Body of pancreas (tissue), 4 donors: ENCODE measurements at places on chromosomes 7 and 10.

DNA sequence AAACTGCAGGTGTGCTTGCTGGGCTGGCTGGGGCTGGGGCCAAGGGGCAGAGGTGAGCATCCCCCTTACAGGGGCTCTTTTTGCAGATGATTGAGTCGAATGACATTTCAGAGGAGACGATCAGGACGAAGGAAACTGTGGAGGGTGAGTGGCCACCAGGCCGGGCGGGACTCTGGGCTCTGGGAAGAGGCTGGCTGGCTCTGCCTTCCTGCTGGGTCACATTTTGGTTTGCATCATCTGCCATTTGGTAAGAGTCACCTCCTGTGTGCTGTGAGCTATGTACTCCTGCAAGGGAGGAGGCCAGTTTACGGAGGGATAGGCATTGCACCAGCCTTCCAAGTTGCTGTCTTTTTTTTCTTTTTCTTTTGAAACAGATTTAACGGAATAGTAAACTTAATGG, 73.0 kb upstream of the GTF2IRD1 start:
- DNase-seq = no peak

GRCh38 chr7:3710122-3710521, 409.1 kb downstream of the SDK1 start:
- no peak for DNase-seq

DNA sequence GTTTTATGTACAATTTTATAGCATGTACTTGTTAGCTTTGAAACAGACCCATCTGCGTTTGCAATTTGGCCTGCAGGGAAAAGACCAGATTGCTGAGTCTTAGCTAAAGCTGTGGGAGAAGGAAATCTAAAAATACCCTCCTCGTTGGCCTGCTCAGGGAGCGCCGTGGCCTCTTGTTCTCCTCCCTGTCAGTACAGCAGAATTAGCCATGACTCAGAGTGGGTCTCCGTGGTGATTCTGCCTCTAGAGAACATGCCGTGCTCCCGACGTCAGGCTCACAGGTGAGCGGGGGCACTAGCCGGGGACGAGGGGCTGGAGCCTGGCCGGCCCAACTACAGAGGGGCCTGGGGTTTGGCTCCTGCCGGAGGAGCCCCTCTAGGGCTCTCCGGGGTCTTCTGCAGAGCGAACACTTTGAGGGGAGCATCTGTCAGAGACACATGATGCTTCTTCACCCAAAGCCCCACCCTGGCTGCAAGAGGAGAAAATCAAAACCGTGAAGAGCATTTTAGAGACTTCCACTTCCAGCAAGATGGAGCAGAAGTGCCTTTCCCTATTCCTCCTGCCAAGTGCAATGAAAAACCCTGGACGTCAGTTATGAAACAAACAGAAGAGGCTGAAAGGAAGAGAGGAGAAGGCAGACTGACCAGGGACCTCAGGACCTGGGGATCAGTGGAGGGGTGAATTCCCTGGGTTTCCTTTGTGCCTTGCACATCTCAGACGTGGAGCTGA, 98.9 kb downstream of the LHPP start:
- peak; percentile 45 for DNase-seq

DNA sequence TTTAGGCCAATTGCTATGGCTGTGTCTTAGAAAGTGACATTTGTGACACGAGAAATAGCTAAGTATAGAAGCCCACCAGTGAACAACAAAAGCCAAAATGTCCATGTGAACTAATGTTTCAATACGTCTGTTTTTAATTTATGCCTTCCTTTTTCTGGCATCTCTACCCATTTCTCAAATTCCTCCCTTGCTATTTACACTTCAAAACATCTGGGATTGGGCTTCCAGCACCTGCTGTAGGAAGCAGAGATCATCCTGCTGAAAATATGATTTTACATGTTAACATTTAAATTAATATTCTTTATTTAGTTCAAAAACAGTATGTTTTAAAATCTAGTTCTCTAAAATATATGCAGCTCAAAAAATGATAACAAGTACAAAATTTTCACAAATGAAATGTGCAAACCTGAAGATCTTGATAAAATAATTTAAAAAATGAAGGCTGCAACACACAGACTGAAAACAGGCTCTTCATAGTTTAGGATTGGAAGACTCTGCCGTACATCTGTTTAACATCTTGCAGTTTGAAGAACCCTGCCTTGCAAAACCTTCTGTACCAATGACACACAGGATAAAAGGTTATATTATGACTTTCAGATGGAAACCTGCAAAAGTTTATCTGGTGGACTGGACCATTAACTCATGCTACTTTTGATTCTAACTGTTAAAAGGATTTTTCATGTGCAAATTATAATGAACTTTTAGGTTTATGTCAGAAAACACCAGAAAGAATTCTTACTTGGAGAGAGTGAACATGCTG, 408.4 kb downstream of the SUGCT start:
- DNase-seq = no peak

GRCh38 chr10:128438417-128439063, 312.3 kb upstream of the MKI67 start:
- no peak for DNase-seq

- no peak for DNase-seq
These were observed 225.5 kb upstream of the TCF7L2 start for GRCh38 chr10:112724404-112724991.

DNA sequence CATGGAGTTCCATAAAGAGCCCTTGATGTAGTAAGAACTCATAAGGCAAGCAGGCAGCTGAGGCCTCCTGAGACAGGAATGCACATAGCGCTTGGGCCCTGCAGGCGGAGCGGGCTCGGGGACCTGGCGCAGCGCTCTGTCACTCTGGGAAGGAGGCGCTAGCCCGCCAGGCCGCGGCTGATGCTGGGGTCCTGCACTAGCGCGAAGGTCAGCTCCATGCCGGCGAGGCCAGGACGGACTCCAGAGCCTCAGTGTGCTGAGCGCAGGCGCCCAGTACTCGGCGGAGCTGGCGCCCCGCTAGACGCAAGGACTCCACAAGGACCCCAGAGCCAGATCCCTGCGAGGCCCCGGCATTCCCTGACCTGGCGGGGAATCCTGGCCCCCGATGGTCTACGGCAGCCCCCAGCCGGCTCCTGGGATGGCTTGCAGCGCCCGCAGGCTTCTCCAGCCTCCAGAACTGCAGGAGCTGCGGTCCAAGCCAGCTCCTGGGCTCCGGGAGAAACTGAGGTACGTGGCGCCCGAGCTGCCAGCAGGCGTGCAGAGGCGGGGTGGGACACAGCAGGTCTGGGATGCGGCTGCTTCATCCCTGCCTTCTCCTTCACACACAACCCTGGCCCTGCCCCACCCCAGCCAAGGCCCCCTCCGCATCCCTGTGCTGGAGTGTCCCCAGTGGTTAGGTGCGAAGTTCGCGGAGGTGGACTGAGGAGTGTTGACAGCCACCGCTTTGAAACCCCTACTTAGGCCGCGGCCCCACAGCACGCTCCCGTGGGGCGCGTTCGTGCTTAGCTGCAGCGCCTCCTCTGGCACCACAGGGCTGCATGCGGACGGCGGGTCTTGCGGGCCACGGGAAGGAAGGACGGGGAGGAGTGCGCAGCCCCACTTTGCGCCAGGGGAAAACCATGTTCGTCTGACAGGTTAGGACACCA, 761.5 kb upstream of the POM121L12 start:
- DNase-seq = no peak

DNA sequence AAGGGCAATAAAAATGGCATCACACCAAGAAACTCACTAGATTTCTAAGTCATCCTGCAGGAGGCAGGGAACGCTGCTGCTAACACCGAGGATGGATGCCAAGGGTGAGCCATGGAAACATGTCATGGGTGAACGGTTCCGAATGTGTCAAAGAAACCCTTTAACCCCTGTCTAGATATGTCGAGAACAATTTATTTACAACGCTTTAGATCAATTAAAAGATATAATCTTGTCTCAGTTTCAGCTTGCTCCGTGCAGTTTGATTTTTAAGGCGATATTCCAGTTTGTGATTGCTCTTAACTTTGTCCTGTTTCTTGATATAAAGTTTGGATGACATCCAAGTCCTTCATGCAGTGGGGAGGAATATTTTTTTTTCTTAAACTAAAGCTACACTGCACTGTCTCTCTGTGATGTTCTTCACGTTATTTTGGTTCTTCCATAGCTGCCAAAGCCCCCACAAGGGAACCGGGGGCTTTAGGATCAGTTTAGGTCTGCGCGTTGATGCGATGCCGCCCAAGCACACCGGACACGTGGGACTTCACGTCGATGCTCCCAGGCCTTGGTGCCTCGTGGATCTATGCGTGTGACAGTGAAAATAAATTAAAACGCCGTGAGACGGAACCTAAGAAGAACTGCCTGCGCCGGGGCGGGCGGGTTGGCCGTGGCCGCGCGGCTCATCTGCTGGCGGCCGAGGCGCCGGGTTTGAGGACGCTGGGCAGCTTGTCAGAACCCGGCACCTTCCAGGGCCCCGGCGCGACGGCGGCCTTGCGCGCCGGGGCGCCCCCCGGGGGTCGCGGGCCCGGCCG, 220.3 kb downstream of the PHTF2 start:
- DNase-seq = peak; percentile 19

DNA sequence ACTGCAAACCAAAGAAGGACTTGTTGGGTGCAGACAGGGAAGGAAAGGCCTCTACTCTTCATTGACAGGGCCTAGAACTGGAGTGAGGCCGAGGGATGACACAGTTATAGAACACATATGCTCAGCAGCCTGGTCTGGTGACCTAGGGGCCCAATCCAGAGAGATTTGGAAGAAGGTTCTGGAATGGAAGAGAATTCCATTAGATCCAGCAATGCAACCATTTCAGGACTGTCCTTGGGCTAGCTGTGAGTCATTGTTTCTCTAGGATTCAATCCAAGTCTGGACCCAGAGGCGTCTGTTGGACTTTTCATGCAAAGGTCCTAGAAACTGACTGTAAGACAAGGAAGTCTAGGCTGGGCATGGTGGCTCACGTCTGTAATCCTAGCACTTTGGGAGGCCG, 59.2 kb downstream of the WIPF3 start:
- peak; percentile 76 for DNase-seq

- DNase-seq = peak; percentile 42
These were observed 113.4 kb downstream of the BTRC start for GRCh38 chr10:101467286-101467770.

GRCh38 chr10:66940965-66941364, 15.1 kb downstream of the LRRTM3 start:
- DNase-seq = no peak

- DNase-seq = no peak
These were observed 7.8 kb downstream of the LIPF start for GRCh38 chr10:88672041-88672440.

GRCh38 chr10:88070080-88070880, 206.9 kb downstream of the PTEN start:
- DNase-seq = no peak

- DNase-seq = no peak
These were observed 37.4 kb downstream of the SEMA3C start for GRCh38 chr7:80881351-80881900.

DNA sequence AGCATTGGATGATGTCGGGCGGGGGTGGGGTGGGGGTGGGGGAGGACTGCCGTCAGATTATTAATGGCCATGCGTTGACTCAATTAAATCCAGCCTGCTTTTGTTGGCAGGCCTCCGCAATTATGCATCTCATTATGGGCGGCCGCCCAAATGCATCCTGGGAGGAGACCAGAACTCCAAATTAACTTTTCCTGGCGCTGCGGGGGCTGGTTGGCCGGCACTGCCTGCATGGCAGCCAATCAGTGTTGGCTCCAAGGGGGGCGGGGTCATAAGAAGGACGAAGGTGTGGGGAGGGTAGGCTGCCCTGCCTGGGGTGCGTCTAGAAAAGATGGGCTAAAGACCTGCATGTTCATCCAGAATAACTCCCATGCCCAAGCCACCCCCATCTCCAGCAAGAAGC, 83.9 kb upstream of the PAX2 start:
- DNase-seq = no peak

DNA sequence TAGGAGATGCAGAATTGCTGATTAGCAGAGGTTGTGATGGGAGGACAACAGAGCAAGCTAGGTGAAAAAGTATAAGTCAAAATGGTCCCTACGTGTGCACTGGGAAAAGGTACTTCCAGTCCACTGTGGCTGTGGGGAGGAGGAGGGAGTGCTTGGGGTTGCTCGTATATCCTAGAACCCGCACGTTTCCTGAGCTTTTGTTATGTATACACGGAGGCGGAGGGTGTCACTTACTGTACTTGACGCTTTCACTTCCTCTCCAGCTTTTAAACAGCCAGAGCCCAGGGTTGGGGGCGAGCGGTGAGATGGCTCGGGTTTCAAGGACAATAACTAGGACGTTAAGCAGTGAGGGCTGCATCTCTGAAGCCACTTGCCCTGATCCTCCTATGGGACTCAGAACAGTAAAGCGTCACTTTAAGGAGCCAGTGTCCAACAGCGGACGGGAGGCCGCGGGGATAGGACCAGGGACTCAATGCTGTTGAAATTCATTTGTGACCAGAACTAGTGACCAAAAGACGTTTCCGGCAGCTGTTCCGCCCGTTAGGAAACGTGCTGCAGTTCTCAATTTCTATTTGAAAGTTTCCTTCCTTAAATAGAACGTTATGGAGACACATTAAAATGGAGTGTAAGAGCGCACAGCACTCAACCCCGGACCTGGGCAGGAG, 985 bp upstream of the ETV1 start:
- peak; percentile 18 for DNase-seq

DNA sequence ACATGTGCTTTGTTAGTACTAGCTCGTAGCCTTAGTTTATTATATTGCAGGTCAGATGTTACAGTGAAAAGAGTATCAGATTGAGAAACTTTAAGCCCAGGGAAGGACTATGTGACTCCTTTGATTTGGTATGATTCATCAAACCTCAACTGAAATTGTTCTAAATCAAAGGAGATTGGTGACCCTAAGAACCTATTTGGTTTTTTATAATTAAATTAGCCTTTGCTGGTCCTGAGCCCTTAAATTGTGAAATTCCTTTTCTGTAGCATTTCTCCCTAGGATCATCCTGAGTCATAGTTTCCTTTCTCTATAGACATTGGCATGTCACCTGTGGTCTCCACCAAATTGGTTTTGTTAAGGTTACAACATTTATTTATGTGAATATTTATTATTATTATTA, 89.7 kb downstream of the POLR1F start:
- DNase-seq = no peak

DNA sequence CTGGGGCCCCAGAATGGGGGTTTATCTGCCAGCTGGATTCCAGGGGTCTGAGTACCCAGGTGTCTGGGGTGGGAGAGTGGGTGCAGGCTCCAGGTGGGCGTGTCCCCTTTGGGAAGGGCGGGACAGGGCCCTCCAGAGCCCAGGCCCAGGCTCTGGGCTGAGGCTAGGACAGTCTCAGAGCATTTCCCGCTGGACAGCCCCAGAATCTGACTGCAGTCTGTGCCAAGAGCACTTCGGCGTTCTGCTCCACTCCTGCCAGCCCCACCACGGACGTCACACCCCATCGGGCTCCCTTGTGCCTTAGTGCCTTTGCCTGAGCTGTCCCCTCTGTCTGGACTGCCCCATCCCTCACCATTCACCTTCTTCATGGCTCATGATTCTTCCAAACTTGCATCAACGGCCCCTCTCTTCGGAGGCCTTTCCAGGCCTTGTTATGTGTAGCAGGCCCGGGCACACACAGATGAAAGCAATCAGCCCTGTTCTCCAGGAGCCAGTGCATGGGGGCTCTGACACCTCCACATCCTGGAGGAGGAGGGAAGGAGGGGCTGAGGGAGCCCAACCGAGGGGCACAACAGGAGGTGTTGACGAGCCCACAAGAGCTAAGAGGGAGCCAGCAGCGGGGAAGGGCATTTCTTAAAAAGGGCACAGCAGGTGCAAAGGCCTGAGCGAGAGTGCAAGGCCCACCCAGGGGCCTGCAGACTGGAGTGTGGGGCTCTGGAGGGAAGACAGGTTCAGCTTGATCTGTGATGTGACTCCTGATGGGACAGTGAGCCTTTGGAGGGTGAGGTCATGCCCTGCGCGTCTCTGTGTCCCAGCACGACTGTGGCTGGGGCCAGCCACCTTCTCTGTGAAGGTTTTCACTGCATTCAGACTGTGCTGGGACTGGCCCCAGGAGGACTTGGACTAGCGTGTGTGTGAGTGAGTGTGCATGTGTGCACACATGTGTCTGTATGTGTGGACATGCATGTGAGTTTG, 41.7 kb downstream of the GTF2IRD1 start:
- no peak for DNase-seq
